ENCODE measurements at places on chromosomes 4 and X.

- DNase-seq, result no peak
Observed at GRCh38 chr4:7334521-7335275, 100.0 kb downstream of the PSAPL1 start.

DNA sequence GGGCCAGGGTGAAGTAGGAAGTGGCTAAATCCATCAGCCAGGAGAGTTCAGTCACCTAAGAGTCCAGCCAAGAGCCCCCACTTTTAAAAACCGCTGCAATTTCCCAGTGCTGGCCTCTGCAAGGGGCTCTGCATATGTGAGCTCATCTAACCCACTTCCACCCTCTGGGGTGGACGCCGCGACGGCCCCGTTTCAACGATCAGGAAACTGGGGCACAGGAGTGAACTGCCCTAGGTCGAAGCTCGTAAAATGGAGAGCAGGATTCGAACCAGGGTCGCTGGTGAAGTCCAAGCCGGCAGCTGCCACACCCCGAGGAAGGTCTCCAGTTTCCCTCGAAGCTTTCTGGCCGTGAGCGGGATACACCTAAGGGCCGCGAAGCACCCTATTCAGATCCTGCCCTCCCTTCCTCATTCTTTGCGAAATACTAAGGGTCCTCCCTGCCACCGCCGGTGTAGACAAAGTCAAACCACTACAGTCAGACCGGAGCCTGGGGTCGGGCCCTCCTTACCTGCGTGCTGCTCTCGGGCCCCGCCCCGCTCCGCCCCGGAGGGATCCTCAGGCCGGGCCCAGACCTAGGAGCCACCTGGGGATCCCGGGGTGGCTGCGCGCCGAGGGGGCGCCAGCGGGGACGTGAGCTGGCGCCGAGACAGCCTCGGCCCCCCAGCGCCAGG, 446 bp downstream of the EVC2 start:
- DNase-seq, result no peak

- no peak for DNase-seq
Observed at GRCh38 chrX:74389016-74389722, 32.1 kb upstream of the SLC16A2 start.

- DNase-seq, result no peak
Observed at GRCh38 chr4:150082241-150082640, 4.0 kb downstream of the DCLK2 start.
